ENCODE measurements at places on chromosomes 7 and 10. TPM values are rescaled to one million over a fixed set of nuclear protein-coding genes. Genes with fewer than 3 reads are reported as not detected.
A peak's percentile ranks its signal among the peaks of the same experiment; 100 is the strongest.

The SSC4D gene
- total RNA-seq = 63.8 TPM

The AHCYL2 gene
- total RNA-seq = 12.9 TPM

The MCM10 gene
- 31.3 TPM for total RNA-seq

The TMEM270 gene
- not detected for total RNA-seq

The PAX4 gene
- not detected for total RNA-seq

The CLEC5A gene
- total RNA-seq = not detected

The HDAC9 gene
- total RNA-seq = 0.06 TPM

The SGMS1 gene
- 15.1 TPM for total RNA-seq

The PRTFDC1 gene
- not detected for total RNA-seq

The JCAD gene
- total RNA-seq = 0.04 TPM

DNA sequence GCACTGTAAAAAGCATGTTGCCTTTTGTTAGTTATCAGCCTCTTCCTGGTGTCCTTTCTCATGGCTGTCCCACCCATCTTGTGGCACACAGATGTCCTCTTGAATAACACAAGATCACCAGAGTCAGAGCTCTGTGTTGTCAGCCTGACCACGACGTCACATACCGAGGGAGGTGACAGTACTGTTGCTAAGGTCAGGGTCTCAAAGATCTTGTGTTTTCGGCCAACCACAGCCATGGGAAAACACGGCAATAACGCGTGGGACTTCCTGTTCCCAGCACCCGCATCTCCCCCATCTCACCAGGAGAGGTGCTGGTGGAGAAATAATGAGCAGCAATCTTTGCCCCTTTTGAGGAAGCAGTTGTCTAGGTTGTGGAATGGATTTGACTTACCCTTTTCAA is 40.4 kb downstream of the NPVF start:
- H3K36me3 ChIP-seq = no peaks in the 10 kb centered on the region
- no peak overlapping the region for H3K27ac ChIP-seq
- H3K27me3 ChIP-seq = no peaks in the 10 kb centered on the region
- H3K4me3 ChIP-seq = no peak overlapping the region
- H3K4me1 ChIP-seq = peaks cover 49% of the 10 kb centered on the region

DNA sequence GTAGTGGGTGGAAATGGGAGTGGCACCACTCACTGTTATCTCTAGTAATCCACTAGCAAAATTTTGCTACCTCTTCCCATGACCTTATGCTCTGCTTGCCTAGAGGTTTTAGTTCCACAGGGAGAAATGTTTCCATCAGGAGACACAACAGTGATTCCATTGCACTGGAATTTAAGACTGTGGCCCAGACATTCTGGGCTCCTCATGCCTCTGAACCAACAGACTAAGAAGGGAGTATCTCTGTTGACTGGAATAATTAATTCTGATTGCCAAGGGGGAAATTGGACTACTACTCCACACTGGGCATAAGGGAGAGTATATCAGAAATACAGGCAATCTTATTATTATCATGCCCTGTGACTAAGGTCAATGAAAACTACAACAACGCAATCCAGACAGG is 16.2 kb upstream of the BRAF start:
- H3K27ac ChIP-seq = no peak overlapping the region
- H3K4me3 ChIP-seq = no peak overlapping the region
- DNase-seq = no peak
- H3K27me3 ChIP-seq = peaks cover 4% of the 10 kb centered on the region
- H3K36me3 ChIP-seq = no peaks in the 10 kb centered on the region

- no peaks in the 10 kb centered on the region for H3K36me3 ChIP-seq
- no peak overlapping the region for H3K27ac ChIP-seq
- no peak for DNase-seq
These were observed 24.4 kb downstream of the C7orf57 start for GRCh38 chr7:48059706-48060105.

DNA sequence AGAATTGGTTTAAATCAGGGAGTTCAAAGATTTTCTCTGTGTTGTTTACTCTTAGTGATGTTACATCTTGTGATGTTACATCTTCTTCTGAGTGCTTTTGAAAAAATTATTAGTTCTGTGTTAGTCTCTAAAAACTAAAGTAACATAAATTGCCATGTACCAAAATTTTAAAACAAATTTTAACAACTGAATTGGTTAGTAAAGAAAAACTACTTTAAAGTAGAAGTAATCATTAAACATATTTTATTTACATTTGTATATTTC is 5.2 kb upstream of the IGF2BP3 start:
- peak overlapping the region; percentile 54 for H3K4me3 ChIP-seq
- peaks cover 25% of the 10 kb centered on the region for H3K4me1 ChIP-seq
- no peaks in the 10 kb centered on the region for H3K36me3 ChIP-seq

- H3K36me3 ChIP-seq = no peaks in the 10 kb centered on the region
- H3K27me3 ChIP-seq = no peaks in the 10 kb centered on the region
- no peak overlapping the region for H3K27ac ChIP-seq
- no peaks in the 10 kb centered on the region for H3K4me1 ChIP-seq
- H3K4me3 ChIP-seq = no peak overlapping the region
These were observed 31.1 kb downstream of the SEMA3E start for GRCh38 chr7:83617858-83618257.

GRCh38 chr10:122407375-122408125 is 33.0 kb downstream of the PLEKHA1 start:
- H3K36me3 ChIP-seq = peaks cover 69% of the 10 kb centered on the region
- no peaks in the 10 kb centered on the region for H3K4me1 ChIP-seq
- no peak for DNase-seq

- H3K27ac ChIP-seq = no peak overlapping the region
- H3K36me3 ChIP-seq = no peaks in the 10 kb centered on the region
- no peak for DNase-seq
- no peaks in the 10 kb centered on the region for H3K4me1 ChIP-seq
- H3K4me3 ChIP-seq = no peak overlapping the region
- 0 out of 3 replicates have a peak, but pooled peaks cover 4% of the 10 kb centered on the region for H3K27me3 ChIP-seq
These were observed 150.6 kb downstream of the CACNB2 start for GRCh38 chr10:18290651-18291313.

- DNase-seq = no peak
- H3K27ac ChIP-seq = no peak overlapping the region
- no peaks in the 10 kb centered on the region for H3K4me1 ChIP-seq
- H3K4me3 ChIP-seq = no peak overlapping the region
These were observed 10.4 kb downstream of the CHCHD3 start for GRCh38 chr7:133071506-133071905.

DNA sequence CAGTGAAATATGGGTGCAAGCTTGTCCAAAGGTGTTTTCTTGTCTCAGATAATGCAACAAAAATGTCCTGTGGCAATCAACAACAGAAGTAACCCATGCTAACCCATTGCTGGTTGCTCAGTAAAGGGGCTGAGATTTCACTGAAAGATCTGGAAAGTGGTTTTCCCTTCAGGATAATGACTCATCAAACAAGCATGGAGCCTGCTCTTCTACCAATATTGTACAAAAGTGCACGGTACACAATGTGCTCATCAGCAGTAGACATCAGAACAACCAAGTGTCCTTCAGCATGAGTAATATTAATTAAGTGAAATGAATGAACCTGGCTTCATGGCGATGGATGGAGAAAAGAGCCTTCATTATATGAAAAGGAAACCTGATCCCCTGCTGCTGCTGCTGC is 287.1 kb upstream of the NEBL start:
- H3K27ac ChIP-seq = no peak overlapping the region
- no peaks in the 10 kb centered on the region for H3K36me3 ChIP-seq
- H3K4me1 ChIP-seq = no peaks in the 10 kb centered on the region

DNA sequence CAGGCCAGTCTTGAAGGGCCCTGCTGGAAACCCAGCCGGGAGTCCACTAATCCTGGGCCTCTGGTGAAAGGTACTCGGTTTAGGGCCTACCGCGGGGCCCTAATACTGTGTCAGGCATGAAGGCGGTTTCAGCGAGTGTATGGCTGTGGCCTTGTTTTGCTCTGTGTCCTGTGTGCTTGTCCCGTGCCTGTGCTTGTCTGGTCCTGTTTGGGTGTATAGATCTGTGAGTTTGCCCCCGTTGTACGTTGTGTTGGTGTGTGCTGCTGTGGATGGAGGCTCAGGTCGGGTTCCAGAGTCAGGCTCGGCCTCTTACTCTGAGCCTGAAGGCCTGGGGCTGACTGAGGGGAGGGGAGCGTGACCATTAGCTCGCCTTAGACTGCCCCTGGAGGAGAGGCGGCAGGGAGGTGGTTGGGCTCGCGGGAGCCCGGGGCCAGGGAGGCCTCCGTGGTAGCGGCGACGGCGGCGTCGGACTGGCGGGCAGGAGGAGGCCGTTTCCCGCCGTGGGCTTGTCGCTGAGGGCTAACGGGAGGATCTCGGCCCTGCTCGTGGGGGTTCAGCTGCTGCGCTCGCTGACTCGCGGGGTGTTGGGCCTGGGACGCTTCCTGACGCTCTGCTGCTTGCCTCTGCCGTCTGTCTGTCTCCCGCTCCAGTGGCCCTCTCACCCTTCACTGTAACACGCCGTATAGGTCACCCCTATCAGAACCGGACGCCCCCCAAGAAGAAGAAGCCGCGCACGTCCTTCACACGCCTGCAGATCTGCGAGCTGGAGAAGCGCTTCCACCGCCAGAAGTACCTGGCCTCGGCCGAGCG is 2.6 kb downstream of the TLX1 start:
- H3K36me3 ChIP-seq = no peaks in the 10 kb centered on the region
- no peak overlapping the region for H3K27ac ChIP-seq
- H3K4me1 ChIP-seq = peaks cover 37% of the 10 kb centered on the region

DNA sequence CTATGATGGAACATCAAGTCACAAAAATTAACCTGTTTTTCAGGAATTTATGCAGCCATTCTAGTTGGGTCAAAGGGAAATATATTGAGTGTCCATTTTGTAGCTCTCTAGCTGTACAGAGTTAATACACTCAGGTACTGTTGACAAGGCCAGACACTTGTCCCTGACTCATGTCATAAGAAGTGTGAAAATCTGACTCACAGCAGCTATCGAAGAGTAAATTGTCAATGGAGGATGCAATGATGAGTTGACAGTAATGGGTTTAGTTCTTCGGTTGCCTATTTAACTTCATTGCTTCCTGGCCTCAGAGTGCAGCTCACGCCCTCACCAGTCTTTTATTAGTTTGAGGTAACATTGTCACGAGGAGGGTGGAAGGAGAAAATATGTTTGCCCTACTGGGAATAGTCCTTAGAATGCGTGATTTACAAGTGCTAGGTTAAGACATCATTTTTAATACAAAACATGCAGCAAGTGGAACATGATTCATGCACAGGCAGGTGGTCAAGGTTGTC is 255.1 kb downstream of the XPNPEP1 start:
- no peak for DNase-seq
- no peak overlapping the region for H3K27ac ChIP-seq
- no peak overlapping the region for H3K4me3 ChIP-seq
- no peaks in the 10 kb centered on the region for H3K36me3 ChIP-seq
- H3K4me1 ChIP-seq = no peaks in the 10 kb centered on the region

- H3K27ac ChIP-seq = no peak overlapping the region
- H3K4me1 ChIP-seq = no peaks in the 10 kb centered on the region
- DNase-seq = no peak
- H3K4me3 ChIP-seq = no peak overlapping the region
- no peaks in the 10 kb centered on the region for H3K36me3 ChIP-seq
These were observed 194.5 kb downstream of the EBF3 start for GRCh38 chr10:129769381-129770116.

- peak; percentile 56 for DNase-seq
- H3K4me1 ChIP-seq = peaks cover 70% of the 10 kb centered on the region
- H3K4me3 ChIP-seq = no peak overlapping the region
- H3K27me3 ChIP-seq = no peaks in the 10 kb centered on the region
- H3K36me3 ChIP-seq = peaks cover 66% of the 10 kb centered on the region
- peak overlapping the region; percentile 13 for H3K27ac ChIP-seq
These were observed 153.4 kb upstream of the KLF14 start for GRCh38 chr7:130887182-130887956.

- peaks cover 6% of the 10 kb centered on the region for H3K36me3 ChIP-seq
- DNase-seq = no peak
- H3K27me3 ChIP-seq = no peaks in the 10 kb centered on the region
- no peak overlapping the region for H3K27ac ChIP-seq
- H3K4me1 ChIP-seq = no peaks in the 10 kb centered on the region
These were observed 252.0 kb upstream of the GRB10 start for GRCh38 chr7:51034521-51035264.

DNA sequence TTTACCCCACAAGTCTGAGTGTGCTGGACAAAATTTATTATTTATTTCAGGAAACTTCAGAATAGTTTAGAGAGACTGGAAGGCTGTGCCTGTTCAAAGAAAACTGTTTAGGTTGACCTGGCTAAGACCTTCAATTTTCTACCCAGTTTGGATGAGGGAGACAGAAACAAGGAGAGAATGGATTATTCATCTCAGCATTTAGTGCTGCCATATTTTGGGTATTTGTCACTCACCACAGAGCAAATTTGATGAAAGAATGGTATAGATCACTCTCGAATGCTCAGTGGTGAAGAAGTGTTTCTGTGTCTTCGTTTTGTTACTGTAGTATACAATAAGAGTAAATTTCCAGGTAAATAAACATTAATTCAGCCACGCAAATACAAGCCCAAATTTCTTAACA is 71.8 kb downstream of the SEMA3C start:
- no peak for DNase-seq
- H3K36me3 ChIP-seq = no peaks in the 10 kb centered on the region
- no peak overlapping the region for H3K4me3 ChIP-seq
- no peaks in the 10 kb centered on the region for H3K4me1 ChIP-seq
- H3K27me3 ChIP-seq = no peaks in the 10 kb centered on the region

DNA sequence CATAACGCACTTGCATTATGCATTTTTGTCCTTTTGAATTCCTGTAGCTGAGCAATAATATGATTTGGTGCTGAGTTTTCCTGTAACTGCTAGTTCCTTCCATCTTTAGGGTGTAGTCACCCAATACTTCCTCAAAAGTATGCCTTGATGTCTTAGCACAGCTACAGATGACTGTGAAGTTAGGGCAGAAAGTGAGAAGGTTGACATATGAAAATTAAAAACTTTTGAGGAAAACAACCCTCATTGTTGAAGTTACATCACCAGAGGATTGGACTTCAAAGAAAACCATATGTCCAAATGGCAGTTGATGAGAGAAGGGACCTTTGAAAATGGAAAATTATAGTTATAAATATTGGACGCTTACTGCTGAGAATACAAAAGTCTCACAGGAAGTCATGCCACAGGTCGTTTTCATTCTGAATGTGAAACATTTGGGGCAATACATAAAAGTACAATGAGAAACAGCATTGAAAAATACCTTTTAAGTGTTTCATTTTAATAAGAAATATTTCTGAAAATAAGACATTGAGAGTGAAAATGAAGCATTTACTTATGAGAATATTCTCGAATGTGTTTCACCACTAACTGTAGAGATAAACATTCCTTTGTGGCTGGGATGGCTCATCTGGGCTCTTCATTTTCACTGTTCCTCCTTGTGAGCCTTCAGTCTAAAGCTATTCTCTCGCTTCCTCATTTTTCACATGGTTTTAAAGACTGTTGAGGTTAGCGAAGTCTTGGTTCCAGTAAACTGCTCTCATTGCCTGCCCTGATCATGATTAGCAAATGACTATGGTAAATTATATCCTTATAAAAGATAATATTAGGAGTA is 61.4 kb upstream of the NME8 start:
- no peaks in the 10 kb centered on the region for H3K27me3 ChIP-seq
- DNase-seq = no peak
- H3K27ac ChIP-seq = no peak overlapping the region
- H3K36me3 ChIP-seq = no peaks in the 10 kb centered on the region
- no peak overlapping the region for H3K4me3 ChIP-seq

DNA sequence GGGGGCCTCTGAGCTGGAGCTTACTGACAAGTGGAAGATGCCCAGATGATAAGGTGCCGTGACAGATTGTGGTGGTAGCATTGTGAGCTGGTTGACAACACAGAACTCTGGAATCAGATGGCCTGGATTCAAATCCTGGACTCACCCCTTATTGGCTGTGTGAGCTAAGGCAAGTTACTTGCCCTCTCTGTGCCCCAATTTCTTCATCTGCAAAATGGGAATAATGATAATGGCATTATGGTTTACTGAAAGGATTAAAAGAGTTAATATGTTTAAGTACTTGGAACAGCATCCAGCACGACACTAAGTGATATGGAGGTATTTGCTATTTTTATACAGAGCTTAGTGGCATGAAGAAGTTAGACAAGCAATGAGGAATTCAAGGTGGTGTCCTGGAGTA is 465.9 kb upstream of the GALNT17 start:
- H3K27ac ChIP-seq = no peak overlapping the region
- H3K4me3 ChIP-seq = no peak overlapping the region
- DNase-seq = no peak
- no peaks in the 10 kb centered on the region for H3K36me3 ChIP-seq

Data from HepG2 (cell line).